ENCODE measurements at places on chromosomes 3 and 15. TPM values are rescaled to one million over a fixed set of nuclear protein-coding genes. Genes with fewer than 3 reads are reported as not detected.

The FBXW12 gene
- not detected for total RNA-seq

The TRAIP gene
- 0.63 TPM for total RNA-seq

The ZPLD1 gene
- not detected for total RNA-seq

DNA sequence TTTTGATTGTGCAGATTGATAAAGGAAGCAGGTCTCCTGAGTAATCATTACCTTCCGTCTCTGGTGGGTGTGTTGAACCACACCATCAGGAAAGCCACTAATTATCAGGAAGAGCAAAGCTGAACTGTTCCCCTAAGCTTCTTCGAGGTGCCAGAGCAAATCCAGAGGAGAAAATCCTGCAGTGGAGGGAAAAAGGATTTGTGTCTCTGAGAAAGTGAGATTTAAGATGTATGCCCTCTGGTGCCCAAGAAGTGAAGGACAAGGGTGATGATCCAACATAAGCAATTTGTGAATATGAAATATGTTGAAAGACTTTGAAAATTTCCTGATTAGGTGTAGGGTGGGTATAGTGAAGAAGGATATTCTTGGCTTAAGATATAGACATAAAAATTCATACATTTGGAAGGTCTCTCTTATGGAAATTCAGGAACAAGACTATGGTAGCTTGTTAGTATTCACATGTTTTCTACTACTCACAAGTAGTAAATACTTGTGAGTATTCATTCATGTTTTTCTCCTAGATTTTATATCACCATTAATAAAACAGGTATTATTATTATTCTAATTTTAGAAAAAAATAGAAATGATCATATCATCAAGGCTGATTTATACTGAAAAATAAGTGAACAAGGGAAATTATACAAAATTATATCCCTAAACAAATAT lies 34.8 kb downstream of the COMMD2 start:
- no peak for DNase-seq

- no peak for DNase-seq
Measured at GRCh38 chr15:91376038-91376437, 276.0 kb downstream of the SV2B start.

DNA sequence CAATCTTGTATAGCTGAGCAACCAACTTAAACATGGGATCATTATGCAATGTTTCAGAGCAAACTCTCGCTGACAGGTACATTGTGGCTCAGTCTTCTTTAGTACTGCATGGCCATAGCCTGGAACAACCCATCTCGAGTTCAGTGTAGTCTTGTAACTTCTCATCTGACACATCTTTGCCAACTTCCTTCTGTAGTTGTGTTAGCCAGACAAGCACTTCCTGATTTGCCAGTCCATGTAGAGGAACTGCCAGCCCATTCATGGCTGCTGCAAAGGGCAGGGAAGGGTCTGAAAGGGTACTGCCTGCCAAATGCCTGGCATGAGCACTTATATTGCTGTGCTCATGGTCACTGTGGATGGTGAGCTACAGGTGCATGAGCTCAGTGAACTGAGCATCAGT lies 49.2 kb upstream of the CCDC54 start:
- DNase-seq = no peak

GRCh38 chr3:16290827-16291196 lies 25.8 kb downstream of the OXNAD1 start:
- no peak for DNase-seq

DNA sequence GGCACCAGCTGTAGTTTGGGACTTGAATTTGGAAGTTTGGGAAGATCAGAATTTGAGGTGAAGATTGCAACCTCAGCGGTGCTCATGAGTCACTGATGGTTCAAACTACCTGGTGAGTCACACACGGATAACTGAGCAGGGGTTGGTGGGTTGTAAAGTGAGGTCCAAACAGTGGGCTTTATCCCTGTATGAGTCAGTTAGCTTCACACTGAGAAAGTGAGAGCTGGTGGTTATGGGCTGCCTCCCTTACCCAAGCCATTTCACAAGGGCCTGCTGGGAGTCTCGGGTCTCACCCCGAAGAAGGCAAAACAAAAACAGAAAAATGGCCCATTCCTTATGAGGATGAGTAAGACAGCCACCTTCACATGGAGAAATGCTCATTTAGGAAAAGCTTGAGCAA lies 77.0 kb downstream of the ITGA11 start:
- DNase-seq = no peak

Measured in left ventricle myocardium inferior (tissue), 1 donor.